Left renal cortex interstitium (tissue), 4 donors: ENCODE measurements at places on chromosomes 7 and 10.

DNA sequence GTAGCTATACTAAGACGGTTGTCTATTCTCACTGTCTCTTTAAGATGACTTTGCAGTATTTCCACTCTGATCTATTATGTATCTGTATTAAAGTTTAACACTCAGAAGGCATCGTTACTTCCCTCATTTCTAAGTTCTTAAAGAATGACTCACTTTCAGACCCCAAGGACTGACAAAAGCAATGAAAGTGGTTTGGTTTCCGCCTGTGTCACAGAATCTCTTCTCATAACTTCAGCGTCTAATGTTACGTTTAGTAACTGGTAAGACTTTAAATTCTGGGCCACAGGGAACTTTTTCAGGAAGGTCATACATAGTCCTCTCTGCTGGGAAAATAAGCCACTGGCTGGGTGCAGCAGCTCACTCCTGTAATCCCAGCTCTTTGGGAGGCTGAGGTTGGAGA is 892.0 kb upstream of the AUTS2 start:
- no peak for DNase-seq

DNA sequence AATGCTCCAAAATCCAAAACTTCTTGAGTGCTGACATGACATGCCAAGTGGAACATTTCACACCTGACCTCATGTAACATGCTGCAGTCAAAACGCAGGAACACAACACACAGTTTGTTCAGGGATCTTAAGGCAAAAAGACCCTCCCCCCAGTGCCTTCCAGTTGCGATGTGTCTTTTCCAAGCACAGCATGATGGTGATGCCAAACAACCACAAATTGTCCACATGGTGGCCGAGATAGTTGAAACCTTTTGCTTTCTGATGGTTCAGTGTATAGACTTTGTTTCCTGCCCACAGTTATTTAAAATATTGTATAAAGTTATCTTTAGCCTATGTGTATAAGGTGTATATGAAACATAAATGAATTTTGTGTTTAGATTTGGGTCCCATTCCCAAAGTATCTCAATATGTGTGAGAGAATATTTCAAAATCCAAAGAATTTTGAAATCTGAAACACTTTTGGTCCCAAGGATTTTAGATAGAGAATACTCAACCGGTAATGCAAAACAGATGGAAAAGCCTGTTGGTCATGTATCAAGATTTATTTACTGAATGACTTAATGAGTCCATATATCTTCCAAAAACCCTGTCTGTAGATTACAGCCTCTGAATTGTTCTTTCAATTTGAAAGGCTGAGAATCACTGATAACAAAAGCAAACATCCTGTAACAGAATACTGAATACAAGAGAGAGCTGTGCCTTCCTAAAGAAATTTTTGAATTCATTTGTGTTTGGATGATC is 93.4 kb upstream of the OIT3 start:
- no peak for DNase-seq

- DNase-seq: no peak
Observed at GRCh38 chr10:12401466-12401865, 52.1 kb downstream of the CAMK1D start.

GRCh38 chr10:27072436-27073114 is 27.7 kb downstream of the ANKRD26 start:
- no peak for DNase-seq

- no peak for DNase-seq
Observed at GRCh38 chr10:107692072-107692471, 527.6 kb upstream of the SORCS1 start.

DNA sequence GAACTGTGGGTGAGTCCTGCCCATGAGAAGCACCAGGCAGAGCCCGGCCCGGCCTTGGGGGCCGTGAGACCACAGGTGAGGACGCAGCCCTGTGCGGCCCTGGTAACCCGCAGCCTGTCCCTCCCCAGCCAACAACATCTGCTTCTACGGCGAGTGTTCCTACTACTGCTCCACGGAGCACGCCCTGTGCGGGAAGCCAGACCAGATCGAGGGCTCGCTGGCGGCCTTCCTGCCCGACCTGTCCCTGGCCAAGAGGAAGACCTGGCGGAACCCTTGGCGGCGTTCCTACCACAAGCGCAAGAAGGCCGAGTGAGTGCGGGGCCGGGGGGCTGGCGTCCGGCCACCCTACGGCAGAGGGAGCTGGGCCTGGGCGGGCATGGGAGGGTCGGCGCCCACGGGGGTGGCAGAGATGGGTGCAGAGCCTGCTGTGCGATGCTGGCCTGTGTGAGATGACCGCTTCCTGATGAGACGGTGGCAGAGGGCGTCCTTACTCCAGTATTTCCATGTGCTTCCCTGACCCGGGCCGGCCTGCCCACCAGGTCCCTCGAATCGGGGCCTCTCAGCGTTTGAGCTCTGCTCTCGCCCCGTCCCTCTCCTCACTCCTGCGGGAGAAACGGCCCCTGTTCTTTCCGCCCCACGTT is 34.1 kb upstream of the FOXL3 start:
- no peak for DNase-seq
